ENCODE measurements at places on chromosomes 1 and 21.

DNA sequence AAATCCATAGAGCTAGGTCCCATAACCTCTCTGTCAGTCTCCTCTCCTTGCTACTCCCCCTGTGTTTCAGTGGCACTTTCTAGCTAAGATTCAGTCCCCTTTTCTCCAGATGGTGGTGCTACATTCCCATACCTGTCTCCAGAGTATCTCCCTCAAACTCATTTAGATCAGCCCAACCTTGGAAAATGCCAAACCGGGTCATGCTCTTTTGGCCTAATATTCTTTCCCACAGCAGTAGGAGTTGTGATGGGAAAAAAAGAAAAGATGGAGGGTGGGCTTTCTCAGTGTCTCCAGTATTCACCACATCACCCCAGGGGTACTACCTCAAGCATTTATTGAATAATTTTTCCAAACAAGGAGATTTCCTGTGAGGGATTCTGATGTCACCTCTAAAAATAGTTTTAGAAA lies 3.2 kb upstream of the RXFP4 start:
- no peak for DNase-seq

- DNase-seq: no peak
Measured at GRCh38 chr1:116581323-116581885, 10.6 kb upstream of the CD58 start.

DNA sequence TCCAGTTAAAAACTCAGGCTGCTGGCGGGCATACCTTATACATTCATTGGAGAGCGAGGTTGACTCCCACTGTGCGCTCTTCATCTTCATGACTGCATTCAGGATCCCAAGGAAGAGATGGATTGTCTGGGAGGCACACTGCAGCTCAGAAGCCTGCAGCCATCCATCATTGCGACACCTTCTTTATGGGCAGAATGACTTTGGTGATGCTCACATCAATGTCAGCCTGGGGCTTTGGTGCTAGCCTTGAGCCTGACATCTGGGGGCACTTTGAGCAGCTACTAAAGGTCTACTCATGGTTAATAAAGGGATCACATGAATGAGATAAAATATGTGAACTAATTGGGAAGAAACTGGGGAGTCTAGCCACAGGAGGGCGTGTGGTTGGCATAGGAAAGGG lies 229.3 kb downstream of the PRDM2 start:
- DNase-seq: no peak

- no peak for DNase-seq
Measured at GRCh38 chr1:209688746-209689234, 13.6 kb downstream of the G0S2 start.

GRCh38 chr1:30450818-30451233 lies 272.6 kb downstream of the MATN1 start:
- DNase-seq: no peak

DNA sequence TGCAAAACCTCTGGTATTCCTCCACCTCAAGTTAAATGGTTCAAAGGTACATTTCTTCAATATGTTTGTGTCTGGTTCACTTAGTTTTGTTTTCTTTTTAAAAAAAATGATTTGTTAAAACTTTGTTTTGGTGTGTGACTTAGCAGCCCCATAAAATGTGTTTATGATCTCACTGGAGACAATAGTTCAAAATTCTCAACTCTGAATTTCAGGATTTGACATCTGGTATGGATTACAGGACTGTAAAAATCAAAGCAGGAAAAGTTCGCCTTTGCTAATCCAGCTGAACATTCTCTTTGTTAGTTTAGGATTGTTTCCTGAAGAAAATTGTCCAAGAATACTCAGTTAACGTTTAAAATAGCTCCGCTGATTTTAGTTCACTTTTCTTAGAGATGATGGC lies 231.7 kb downstream of the HMCN1 start:
- no peak for DNase-seq

DNA sequence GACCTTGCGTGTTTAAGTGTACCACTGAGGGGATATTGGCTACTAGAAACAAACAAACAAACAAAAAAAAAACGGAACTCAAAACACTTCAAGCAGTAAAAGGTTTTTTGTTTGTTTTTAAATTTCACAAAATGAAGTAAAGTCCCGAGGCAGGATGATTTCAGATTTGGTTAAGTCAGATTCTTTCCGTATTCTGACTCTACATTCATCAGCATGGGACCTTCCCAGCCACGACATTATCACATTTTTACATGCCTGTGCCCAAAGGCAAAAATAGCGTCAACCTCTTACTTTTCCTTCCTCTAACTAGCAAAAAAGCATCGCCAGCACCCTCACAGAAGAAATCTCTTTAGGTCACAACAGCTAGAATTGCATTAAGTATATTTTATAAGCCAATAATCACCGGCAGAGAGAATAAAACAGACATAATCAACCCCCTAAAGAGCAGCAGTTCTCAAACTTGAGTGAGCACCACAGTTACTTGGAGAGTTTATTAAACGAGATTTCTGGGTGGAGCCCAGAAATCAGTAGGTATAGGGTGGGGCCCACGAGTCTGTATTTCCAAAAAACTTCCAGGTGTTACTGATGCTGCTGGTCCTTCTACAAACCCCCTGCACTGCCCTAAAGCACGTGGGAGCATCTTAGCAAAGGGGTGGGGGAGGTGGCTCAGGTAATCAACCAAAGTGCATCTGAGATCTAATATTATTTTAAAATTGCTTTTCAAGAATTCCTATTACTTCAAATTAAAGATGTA lies 227.6 kb downstream of the RGS7 start:
- DNase-seq: no peak

DNA sequence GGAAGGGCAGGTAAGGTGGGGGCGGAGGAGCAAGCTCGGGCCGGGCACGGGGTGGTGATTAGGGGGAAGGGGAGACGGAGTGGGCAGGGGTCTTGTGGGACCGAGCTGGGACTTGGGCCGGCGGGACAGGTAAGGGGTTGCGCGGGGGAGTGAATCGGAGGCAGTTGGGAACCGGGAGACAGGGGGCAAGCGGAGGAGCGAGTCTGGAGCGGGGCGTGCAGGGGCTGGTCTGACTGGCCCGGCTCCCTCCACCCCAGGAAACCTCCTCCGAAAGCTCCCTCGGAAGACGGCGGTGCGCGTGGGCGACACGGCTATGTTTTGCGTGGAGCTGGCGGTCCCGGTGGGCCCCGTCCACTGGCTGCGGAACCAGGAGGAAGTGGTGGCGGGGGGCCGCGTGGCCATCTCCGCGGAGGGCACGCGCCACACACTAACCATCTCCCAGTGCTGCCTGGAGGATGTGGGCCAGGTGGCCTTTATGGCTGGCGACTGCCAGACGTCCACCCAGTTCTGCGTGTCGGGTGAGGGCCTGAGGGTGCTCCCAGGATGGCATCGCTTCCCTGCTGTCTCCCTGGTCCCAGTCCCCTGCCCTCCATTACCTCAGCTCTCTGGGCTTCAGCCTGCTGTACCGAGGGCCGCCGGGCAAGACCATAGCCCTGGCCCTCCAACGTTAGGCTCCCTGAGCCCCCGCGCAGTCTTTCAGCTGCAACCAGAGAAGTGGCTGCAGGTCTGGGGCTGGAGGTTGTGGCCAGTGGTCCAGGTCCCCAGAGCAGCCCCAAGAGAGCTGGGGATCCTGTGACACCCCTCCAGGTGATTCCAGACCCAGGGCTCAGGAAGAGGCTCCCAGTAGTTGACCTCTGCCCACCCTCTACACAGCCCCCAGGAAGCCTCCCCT lies 6.3 kb downstream of the OBSCN start:
- DNase-seq: no peak

DNA sequence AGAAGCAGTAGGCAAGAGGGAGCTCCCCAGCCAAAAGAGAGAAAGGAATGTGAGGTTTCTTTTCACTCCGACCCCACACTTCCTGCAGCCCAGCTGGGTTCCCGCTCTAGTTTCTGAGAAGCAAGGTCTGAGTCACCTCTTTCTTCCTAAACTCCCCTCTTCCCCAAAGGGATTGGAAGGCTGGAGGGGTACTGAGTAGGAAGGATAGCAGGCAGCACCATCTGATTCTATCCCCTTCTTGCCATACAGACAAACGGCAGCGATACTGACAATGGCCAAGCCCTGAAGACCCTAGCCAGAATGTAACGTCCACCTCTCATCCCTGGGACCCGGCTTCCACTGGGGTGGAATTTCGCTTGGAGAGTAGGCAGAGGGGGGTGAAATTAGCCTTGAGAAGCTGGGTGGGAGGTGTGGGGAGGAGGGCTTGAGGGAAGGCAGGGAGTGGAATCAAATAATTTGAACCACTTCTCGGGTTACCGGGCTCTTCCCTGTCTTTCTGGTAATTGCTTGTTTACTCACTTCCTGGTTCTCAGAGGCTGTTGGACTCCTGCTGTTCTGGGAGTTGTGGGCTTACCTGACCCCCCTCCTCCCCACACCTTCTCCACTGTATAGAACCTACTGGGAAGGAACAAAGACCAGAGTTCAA lies 13.2 kb downstream of the IER5 start:
- DNase-seq: no peak

- DNase-seq: no peak
Measured at GRCh38 chr1:192901500-192901899, 92.7 kb downstream of the RGS2 start.

GRCh38 chr1:24003331-24003972 lies 23.3 kb upstream of the SRSF10 start:
- no peak for DNase-seq

- DNase-seq: no peak
Measured at GRCh38 chr1:234683861-234684632, 74.1 kb upstream of the IRF2BP2 start.

DNA sequence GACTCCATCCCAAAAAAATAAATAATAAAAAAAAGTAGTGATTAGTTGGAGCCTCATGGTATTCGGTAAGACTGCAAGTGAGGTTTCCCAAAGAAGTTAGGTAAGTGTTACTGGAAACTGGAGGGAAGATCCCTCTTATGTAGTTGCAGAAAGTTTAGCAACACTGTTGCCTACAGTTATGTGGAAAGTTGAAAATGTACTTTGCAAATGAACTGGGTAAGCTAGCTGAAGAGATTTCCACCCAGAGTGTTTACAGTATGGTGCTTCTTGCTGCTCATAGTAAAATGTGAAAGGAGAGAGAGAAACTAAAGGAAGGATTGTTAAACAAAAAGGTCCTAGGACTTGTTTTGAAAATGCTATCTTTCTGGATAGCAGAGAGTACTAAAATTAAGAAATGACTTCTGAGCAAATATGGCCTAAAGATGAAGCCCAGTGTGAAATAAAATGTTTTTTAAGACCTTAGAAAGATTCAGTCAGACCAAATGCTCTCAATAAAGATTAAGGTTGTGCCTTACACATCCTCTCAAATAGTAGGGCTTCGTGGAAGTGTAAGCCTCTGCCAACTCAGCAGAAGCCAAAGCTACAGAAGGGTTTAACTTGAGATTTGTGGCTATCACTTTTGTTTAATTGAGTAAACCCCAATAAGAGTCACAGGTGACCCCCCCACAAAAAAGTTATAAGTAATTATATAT lies 31.5 kb downstream of the RPS6KC1 start:
- no peak for DNase-seq

- DNase-seq: no peak
Measured at GRCh38 chr1:239924741-239925350, 166.8 kb upstream of the FMN2 start.

DNA sequence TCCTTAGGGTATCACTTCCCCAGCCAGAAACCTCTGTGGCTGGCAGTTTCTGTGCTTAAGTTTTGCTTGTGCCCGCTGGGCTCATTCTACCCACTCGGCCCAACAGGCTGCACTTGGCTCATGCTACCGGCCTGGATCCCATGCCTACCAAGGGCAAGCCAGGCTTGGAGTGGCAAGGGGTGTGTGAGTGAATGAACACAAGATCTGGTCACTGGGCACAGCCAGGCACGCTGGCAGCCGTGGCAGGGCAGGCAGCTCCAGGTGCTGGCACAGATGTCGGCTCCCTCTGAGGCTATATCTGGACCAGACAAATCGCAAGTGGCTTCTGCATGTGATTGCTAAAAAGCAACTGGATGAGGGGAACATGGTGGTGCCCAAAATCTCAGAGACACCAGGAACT lies 740.5 kb upstream of the B3GALT2 start:
- DNase-seq: no peak

DNA sequence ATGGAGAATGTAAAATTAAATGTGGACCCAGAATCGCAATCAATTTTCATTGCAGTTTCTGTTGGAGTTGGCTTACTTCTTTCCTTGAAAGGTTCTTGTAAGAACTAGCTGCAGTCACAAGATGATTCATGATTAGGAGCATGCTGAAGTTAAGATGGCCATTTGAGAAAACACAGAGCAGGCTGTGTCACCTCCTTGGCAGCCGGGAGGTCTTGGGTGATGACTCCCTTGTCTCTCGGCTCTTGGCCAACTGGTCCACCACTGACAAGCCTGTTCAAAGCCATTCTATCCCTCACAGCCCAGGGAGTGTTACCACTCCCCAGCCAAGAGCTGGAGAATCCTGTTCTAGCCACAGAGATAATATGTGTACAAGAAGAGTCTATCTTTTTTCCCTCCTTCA lies 40.6 kb downstream of the OPTC start:
- no peak for DNase-seq

GRCh38 chr1:207872621-207873020 lies 38.3 kb downstream of the CD34 start:
- no peak for DNase-seq

DNA sequence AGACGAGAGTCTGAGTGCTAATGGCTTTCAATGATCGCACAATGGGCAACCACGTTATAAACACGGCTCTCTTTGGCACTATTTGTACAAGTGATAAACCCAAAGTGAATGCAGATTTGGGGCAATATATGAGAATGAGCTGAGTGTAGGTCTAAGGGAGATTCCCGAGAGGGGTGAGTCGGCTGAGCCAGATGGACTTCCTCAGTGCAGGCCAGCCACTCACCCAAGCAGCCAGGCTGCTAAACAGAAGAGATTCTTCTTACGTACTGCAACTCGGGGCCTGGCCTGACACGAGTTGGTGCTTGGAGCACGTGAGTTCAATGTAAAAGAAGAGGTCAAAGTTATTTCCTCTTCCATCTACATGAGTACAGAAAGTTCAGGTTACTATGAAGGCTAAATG lies 6.2 kb upstream of the MIXL1 start:
- DNase-seq: no peak

- no peak for DNase-seq
Measured at GRCh38 chr1:5994713-5995621, 2.7 kb upstream of the NPHP4 start.
